ENCODE measurements at places on chromosomes 2 and 18.

DNA sequence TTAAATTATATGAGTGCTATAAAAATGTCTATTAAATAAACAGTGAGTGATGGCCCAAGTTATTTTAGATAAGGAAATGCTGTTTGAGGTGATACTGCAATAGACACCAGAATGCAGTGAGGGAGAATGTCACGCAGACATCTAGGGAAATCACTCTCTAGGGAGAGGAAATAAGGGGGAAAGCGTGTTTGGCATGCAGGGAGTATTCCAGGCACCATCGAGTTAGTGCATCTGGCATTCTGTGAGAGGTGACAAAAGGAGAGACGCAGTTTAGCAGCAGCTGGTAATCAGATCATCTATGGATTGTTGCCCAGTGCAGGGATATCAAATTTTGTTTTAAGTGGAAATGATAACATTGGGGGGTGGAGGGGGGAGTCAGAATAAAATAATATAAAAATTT lies 175.4 kb upstream of the NETO1 start:
- no peak for DNase-seq

- no peak for DNase-seq
Measured at GRCh38 chr2:190695739-190696138, 46.9 kb downstream of the NAB1 start.

- peak; percentile 65 for DNase-seq
Measured at GRCh38 chr2:220332886-220333285, 705.5 kb downstream of the SLC4A3 start.

- DNase-seq, result no peak
Measured at GRCh38 chr18:50310080-50310479, 22.6 kb upstream of the CXXC1 start.

- DNase-seq, result no peak
Measured at GRCh38 chr18:48785736-48786454, 164.9 kb downstream of the SMAD7 start.

- DNase-seq, result no peak
Measured at GRCh38 chr2:96842600-96842999, 1.2 kb downstream of the ANKRD23 start.

GRCh38 chr2:9472511-9472910 lies 1.8 kb upstream of the IAH1 start:
- DNase-seq, result no peak

GRCh38 chr2:218671654-218672566 lies at the start of the genes RNF25 and STK36:
TSS of gene RNF25 (minus strand) at chr2:218672002. CDS start at chr2:218671970, 32 bp downstream.
TSS of gene STK36 (plus strand) at chr2:218672086. CDS start at chr2:218672830, 744 bp downstream.
- DNase-seq, result peak; percentile 63

- DNase-seq, result no peak
Measured at GRCh38 chr2:71561441-71562267, 108.3 kb downstream of the DYSF start.

DNA sequence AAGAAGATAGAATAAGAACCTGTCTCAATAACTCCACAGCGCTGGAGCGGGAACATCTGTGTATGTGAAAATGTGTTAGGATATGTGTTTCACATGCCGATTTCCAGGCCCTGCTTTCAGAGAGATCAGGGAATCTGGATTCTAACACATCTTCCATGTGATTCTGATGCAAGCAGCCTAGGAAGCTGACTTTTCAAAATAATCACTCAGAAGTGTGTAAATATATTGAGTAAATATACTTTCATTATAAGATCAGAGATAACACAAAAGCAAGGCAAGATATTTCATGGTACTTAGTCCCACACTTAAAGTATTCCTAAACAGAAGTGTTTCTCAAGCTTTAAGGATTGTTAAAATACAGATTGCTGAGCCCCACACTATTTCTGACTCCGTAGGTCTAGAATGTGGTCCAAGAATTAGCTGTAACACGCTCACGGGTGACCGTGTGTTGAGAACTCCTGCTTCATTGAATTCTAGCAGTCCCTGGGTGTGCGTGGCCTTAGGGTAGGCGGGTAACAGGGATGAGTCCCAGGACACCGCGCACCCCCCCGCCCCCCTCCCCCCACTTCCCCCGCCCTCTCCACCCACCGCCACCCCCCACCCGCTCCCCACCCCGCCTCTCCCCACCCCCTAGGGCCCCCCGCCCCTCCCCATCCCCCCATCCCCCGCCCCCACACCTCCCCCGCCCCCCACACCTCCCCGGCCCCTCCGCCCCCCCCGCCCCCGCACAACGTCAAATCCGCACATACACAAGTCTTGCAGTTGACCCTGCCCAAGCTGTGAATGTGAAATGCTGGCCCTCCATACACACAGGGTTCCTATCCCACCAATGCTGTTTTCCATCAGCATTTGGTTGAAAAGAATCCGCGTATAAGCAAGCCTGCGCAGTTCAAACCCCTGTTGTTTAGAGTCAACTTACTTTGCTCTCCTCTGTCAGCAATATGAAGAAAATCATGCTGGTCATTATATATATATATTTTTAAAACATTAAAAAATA lies 94.2 kb upstream of the SLC39A10 start:
- no peak for DNase-seq

DNA sequence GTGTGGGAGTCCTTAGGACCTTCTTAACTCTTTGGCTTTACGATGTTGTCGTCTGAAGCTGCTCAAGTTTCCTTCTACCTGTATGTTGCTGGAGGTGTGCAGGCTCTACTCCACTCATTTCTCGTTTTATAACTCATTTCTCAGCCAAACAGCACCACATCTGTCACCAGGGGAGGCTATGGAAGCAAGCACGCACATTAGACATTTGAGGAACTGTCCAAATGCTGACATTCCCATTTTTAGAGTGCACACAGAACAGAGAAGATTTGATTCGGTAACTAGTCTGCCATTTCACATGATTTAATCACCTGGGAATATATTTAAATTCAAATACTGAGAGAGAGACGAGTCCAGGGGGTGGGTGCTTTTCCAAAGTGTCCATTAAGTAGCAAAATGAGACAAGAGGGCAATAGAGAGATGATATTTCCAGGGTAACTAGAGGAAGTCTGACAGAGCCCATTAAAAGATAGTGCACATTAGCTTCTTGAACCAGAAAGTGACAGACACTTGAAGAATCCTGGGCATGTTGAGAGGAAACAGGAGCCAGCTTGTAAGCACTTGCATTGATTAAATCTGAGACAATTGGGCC lies 793.3 kb downstream of the TDRD15 start:
- DNase-seq, result no peak

- DNase-seq, result no peak
Measured at GRCh38 chr2:239064253-239064652, 216.4 kb downstream of the TWIST2 start.

DNA sequence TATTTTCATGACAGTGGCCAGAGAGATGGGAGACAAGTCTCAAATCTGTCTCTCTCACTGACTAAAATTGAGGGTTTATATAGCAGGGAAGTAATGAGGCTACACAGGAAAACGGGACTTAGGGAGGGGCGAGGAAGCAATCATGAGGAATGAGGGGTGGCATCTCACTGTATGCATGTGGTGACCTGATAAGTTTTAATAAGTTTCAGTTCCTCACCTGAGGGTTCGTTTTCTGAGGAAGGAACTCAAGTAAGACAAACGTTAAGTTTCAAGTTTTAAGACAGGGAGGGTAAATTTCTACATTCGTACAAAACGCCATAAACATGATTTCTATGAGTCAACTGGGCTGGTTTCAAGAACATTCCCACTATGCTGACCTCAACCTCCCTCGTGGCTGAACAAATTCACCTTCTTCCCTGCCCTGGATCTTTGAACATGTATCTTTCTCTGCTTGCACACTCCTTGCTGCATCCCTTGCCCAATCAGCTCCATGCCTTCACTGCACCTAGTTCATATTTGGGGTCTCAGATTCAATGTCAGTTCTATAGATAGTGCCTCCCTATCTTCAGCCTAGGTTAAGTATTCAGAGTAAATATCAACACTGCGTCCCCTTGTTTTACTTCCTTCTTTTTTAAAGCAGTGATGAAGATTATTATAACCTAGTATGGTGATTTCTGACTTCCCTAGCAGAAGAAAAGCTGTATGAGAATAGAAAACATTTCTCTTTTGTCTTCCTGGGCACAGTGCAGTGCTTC lies 53.3 kb upstream of the CNTNAP5 start:
- no peak for DNase-seq

DNA sequence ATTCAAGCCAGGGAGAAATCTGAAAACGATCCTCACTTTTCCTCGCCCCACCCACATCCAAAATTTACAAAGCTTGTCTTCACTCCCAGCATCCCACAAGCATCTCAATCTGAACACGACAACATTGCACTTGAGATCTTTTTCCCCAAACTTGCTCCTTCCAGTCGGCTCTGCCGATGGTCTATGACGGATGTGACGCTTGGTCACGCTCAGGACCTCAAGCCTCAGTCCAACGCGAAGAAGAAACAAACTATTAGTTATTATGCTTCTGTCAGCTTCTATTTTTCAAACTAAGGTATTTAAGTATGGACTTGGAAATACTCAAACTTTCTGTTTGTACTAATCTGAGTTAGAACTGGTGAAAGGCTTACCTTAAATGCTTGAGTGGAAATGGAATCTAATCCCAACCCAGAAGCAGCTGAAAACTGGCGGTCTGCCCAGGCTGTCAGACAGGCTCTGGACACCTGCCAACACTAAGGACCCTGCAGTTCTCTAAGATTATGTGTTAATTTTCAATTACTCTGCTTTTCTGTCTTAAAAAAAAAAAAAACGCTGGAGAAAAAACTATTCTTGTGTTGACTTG lies 132.1 kb upstream of the DNMT3A start:
- no peak for DNase-seq

DNA sequence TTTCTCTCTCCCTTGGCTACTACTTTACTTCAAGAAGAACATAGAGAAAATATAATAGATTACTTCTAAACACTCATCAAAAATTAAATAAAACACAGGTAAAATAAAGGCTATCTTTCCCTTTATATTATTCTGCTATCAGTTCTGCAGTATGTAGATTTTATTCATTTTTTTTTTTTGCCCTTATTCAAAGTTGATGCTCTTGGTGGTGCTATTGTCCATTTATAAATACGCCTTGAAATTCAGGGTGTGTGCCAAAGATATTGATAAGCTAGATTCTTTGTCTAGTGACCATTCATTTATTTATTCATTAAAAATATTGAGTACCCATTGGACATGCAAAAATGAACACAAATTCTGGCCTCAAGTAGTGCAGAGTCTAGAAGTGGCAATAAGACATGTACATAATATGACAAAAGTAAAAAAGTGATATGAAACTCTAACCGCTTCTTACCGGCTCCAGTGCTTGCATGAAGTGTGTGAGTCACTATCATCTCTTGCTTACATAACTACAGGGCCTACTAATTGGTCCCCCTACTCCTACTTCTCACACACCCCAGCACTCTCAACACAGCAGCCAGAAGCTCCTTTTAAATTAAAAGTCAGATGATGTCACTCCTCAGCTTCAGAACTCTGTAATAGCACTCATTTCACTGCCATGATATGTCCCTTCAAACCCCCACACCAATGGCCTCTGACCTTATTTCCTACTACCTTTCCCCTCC lies 208.3 kb upstream of the FANCL start:
- DNase-seq, result no peak

DNA sequence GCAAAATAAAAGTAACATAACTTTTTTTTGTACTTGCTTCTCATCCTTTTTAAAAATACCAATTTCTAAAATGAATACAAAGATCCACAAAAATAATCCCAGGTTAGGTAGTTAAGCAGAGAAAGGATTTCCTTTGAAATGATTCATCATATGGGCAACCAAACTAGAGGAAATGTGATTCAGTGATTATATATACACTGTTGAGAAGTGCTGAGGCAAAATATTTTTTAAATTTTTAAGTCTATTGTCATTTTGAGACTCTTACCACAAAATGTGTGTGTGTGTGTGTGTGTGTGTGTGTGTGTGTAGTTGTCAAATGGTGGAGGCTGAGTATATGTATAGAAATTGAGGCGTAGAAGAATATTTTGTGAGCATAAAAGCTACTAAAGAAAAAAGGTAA lies 1075.3 kb downstream of the LRP1B start:
- no peak for DNase-seq

- no peak for DNase-seq
Measured at GRCh38 chr18:39795350-39795749, 2159.7 kb upstream of the PIK3C3 start.

DNA sequence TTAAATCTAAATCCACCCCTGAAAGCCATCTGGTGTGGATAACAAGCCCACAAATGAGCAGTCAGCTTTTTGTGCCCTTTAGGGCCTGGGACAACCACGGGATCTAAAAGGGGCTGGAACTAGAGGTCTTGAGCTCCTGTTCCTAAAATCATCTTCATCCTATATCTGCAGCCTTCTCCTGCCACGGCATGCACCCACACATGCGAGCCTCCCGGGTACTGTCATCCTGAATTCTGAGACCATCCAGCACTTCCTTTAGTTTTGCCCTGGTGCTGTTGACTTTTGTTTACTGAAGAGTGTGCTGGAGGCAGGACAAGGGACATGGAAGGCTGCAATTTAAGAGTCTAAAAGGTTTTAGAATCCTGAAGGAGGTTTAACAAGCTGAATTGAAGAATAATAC lies 183.2 kb downstream of the FAM210A start:
- no peak for DNase-seq

DNA sequence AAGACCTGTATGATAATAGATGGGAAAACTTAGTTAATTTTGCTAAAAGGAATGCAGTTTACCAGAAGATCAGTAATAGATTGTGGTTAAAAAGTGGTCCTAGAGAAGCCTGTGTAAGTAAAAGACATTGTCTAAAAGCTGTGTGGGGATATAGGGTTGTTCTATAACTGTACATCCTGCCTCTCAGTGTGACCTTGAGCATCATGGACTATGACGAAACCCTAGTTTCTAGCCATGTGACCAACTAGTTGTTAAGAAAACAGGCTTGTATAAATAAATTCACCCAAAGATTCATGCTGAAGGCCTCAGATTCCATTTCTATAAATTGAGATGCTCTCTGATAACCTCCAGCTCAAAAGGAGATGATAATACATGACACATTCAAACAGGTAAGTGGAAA lies 160.7 kb downstream of the IKZF2 start:
- no peak for DNase-seq

DNA sequence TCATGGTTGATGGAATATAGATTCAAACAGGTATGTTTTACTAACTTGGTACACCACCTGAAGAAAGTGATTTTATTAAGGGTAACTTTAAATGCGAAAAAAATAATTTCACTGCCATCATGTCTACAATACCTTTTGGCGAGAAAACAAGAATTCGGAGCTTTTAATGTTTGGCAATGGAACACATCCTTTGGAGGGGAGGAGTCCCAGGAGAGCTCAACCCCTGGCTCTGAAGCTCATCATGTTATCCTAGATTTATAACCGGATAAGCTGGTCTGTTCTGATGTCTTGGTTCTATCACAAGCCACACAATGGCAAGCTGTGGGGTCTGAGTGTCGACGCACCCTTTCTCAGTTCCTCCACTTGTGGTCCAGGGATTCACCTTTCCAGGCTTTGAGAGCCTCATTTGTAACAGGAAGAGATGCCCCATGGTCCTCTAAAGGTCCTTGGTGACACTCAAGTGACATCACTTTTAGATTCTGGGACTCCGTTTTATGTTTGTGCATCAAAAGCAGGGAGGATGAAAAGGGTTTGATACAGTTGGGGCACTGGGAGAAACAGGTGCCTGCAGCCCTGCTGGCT lies 172.7 kb downstream of the BCL2 start:
- DNase-seq, result no peak

All from PC-9 (cell line).